ENCODE measurements at places on chromosomes 1 and 21.

DNA sequence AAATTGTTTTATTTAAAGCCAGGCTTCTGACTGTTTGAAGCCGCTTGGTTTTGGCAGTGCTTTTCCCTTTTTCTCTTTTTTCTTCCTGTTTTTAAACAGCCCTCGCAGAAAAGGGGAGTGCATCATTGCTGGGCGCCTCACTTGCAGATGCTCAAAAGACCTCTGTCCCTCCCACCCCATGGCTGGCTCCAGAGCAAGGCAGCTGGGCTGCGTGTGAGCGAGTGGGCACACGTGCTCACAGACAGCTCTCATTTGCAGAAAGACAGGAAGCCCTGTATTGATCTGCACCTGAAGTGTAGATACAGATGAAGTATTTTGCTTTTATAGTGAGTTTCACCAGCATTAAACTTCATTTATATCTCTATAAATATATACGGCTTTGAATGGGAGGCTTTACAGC is 8.8 kb downstream of the TNR start:
- DNase-seq, result no peak

- no peak for DNase-seq
Observed at GRCh38 chr1:224801844-224802490, 127.5 kb upstream of the DNAH14 start.

- no peak for DNase-seq
Observed at GRCh38 chr1:89952605-89953130, 42.2 kb upstream of the ZNF326 start.

- no peak for DNase-seq
Observed at GRCh38 chr21:26934383-26934782, 32.5 kb downstream of the ADAMTS5 start.
